ENCODE measurements at places on chromosomes 12 and 14.

- DNase-seq: no peak
Observed at GRCh38 chr12:33438851-33439586, 600 bp downstream of the SYT10 start.

- no peak for DNase-seq
Observed at GRCh38 chr14:43853541-43853940, 653.5 kb downstream of the FSCB start.

GRCh38 chr14:99891900-99892299 lies 98.7 kb downstream of the EML1 start:
- no peak for DNase-seq

- DNase-seq: no peak
Observed at GRCh38 chr14:104316121-104316722, 177.8 kb downstream of the KIF26A start.

DNA sequence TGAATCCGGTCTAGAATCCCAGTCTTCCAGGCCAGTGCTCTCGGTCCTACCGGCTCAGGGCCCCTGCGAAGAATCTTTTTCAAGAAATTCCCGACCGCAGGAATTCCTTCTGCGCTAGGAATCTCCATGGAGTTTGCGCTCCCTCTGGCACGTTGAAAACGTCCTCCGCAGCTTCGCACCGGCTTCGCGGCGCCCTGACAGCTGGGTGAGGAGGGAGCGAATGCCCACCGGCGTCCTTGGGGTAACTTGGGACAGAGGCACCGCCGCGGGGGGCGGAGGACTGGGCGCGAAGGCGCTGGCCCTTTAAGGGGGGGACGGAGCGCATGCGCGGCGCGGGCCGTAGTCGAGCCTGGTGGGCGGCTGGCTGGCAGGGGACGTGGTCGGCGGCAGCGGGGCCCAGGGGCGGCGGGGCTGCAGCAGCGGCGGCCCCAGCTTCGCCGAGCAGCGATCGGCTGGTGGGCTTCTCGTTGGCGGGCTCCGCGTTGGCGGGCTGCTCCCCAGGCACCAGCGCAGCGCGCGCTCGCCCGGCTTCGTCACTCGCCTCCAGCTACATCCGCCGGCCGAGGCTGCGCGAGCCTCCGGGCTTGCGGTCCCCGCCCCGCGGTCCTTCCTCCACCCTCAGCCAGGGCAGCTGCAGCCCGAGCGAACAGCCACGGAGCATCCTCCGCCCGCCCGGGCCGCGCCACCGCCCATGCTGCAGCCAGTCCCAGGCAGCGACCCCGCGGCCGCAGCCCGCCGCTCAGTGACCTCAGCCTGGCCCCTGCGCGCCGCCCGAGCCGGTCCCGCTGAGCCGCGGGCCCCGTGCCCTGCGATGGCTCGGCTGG lies at the start of gene VASH1:
Gene VASH1, plus strand, starts transcription at position 333 of the 824 bp plus-strand sequence. CDS start 1,354 bp downstream, outside the sequence.
- peak; percentile 26 for DNase-seq
